Type B pancreatic cell (in vitro differentiated cells): ENCODE measurements at places on chromosomes 5 and 9. TPM values are rescaled to one million over a fixed set of nuclear protein-coding genes. Genes with fewer than 3 reads are reported as not detected.

GRCh38 chr5:95883185-95884016 lies 60.9 kb upstream of the GLRX start:
- no peaks in the 10 kb centered on the region for H3K27me3 ChIP-seq
- H3K36me3 ChIP-seq = peaks cover 11% of the 10 kb centered on the region
- peak overlapping the region; percentile 12 for H3K4me3 ChIP-seq

Gene SPINK4
- not detected in 2 replicates for total RNA-seq

DNA sequence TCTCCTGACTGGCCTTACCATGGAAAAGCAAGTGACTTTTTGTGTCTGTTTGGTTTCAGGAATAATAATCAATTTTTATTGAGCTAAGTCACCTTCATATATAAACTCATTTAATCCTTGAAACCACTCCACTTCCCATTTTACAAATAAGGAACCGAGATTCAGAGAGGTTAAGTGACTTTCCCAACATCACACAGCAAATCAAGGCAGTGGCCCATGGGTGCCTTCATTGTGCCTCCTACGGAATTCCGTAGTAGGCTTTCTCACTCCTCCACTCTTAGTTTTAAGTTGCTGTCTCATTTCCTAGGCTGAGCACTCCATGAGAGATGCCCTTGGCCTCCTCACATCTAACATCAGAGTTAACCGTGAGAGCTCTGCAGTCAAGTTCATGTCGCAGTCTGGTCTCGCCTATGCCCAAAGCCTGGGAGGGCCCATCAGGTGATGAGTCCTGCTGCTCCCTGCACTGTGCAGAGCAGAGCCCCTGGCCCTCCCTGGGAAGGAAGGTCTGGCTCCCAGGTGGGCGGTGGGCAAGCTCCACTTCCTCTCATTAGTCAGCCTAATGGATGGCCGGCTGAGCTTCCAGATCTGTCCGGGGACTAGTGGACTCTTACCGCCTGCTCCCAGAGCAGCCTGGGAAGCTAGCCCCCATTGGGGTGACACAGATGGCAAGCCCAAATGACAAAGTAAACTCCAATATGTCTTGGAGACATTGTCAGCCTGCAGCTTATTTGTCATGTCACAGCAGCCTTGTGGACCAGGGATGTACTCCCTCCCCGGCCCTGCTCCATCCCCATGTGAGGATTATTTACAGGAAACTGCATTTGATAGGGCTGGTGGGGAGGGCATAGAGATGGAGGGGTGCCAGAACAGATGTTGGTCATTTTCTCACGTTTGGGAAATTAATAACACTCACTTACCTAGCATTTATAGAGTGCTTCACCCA lies 123.4 kb downstream of the MVB12B start:
- H3K36me3 ChIP-seq = peaks cover 11% of the 10 kb centered on the region
- DNase-seq = no peak
- no peaks in the 10 kb centered on the region for H3K27me3 ChIP-seq
- no peak overlapping the region for H3K27ac ChIP-seq
- peaks cover 37% of the 10 kb centered on the region for H3K4me1 ChIP-seq

- H3K27ac ChIP-seq = no peak overlapping the region
- peaks cover 37% of the 10 kb centered on the region for H3K36me3 ChIP-seq
- no peaks in the 10 kb centered on the region for H3K4me1 ChIP-seq
- no peak overlapping the region for H3K4me3 ChIP-seq
- DNase-seq = no peak
- no peaks in the 10 kb centered on the region for H3K27me3 ChIP-seq
Measured at GRCh38 chr5:6659941-6660684, 26.9 kb downstream of the SRD5A1 start.

GRCh38 chr5:175746851-175747250 lies 89.0 kb downstream of the HRH2 start:
- H3K27ac ChIP-seq = no peak overlapping the region
- DNase-seq = no peak
- H3K4me1 ChIP-seq = no peaks in the 10 kb centered on the region
- peaks cover 20% of the 10 kb centered on the region for H3K27me3 ChIP-seq
- no peak overlapping the region for H3K4me3 ChIP-seq

Gene NPDC1
- total RNA-seq = 68.0 and 70.3 TPM in 2 replicates

Gene HNRNPK
- total RNA-seq = 524 and 673 TPM in 2 replicates

DNA sequence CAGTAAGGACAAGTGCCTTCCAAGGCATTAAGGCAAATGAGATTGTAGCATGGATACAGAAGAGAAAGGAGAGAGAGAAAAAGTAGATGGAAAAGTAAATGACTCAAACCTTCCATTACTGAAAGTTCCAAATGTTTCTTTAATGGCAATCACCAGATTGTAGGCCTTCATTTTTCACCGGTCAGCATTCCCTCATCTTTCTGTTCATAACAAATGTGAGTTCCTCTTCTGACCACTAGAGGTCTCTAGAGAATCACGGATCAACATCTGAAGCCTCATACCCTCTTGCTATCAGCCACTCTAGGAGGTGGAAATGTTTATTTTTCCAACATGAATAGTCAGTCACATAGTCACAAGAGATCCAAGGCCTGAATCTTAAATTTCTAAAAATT lies 73.6 kb upstream of the RPS23 start:
- no peaks in the 10 kb centered on the region for H3K36me3 ChIP-seq
- DNase-seq = no peak
- peaks cover under 1% of the 10 kb centered on the region for H3K27me3 ChIP-seq
- H3K4me3 ChIP-seq = no peak overlapping the region
- H3K27ac ChIP-seq = no peak overlapping the region

Gene OCLN
- total RNA-seq = 57.5 and 135 TPM in 2 replicates

DNA sequence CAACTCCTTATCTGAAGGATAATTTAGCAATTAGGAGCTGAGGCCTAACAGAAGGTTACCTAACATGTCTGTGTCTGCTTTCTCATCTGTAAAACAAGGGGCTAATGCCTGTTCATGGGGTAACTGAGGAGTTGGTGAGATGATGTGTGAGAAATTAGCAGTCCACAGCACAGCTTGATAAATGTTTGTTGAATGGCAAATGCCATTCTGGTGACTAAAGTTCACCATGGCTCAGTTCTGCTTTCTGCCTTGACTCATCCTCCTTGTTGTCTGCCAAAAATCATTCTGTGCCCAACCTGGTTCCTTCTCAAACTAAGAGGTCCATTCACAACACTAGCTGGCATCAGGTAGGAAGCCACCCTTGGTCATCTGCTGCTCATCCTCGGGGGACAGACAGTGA lies 552.0 kb upstream of the KLF4 start:
- H3K27me3 ChIP-seq = peaks cover 14% of the 10 kb centered on the region
- H3K4me1 ChIP-seq = no peaks in the 10 kb centered on the region
- H3K36me3 ChIP-seq = no peaks in the 10 kb centered on the region
- no peak overlapping the region for H3K4me3 ChIP-seq
- H3K27ac ChIP-seq = no peak overlapping the region

- H3K27me3 ChIP-seq = peaks cover 42% of the 10 kb centered on the region
- no peak within 1 kb of the TSS for H3K27ac ChIP-seq
- H3K4me3 ChIP-seq = peak within 1 kb of the TSS; percentile 83
- no peaks in the 10 kb centered on the region for H3K36me3 ChIP-seq
- DNase-seq = no peak
Measured at GRCh38 chr5:321230-321725, at the start of gene AHRR. Gene AHRR (plus strand): TSS chr5:321714. CDS start chr5:343903, 22,189 bp downstream.

Gene GLDC
- 4.9 and 11.8 TPM in 2 replicates for total RNA-seq

DNA sequence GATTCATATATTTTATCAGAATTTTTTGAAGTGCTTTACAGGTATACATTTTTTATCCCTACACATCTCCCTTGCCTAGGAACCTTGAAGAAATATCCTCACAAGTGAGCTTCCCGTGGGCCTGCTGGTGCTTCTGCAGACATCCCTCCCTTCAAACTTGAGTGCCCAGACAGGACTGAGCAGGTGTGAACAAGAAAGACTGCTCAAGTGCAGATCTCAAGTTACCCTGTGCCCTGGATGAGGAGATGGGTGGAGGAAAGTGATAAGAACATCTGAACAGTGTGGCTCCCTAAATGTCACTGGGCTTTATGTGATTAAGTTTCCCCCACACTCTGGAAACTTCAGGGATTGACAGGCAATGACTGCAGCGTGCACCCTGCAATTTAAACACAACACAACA lies 209.8 kb downstream of the TLE1 start:
- no peaks in the 10 kb centered on the region for H3K36me3 ChIP-seq
- H3K4me1 ChIP-seq = no peaks in the 10 kb centered on the region
- no peak overlapping the region for H3K27ac ChIP-seq
- no peak overlapping the region for H3K4me3 ChIP-seq
- peaks cover 3% of the 10 kb centered on the region for H3K27me3 ChIP-seq
- DNase-seq = no peak

Gene PCDHGB7
- 4.4 and 8.5 TPM in 2 replicates for total RNA-seq

- no peak for DNase-seq
- no peaks in the 10 kb centered on the region for H3K36me3 ChIP-seq
- no peaks in the 10 kb centered on the region for H3K27me3 ChIP-seq
- H3K27ac ChIP-seq = peak overlapping the region; percentile 84
- H3K4me3 ChIP-seq = peak overlapping the region; percentile 12
Measured at GRCh38 chr9:23598994-23599393, 227.0 kb downstream of the ELAVL2 start.

Gene UGT3A2
- 0.86 and 2.3 TPM in 2 replicates for total RNA-seq

- peaks cover 6% of the 10 kb centered on the region for H3K27me3 ChIP-seq
- DNase-seq = no peak
- no peak overlapping the region for H3K4me3 ChIP-seq
- H3K27ac ChIP-seq = no peak overlapping the region
Measured at GRCh38 chr9:75198436-75198835, 110.1 kb downstream of the OSTF1 start.

DNA sequence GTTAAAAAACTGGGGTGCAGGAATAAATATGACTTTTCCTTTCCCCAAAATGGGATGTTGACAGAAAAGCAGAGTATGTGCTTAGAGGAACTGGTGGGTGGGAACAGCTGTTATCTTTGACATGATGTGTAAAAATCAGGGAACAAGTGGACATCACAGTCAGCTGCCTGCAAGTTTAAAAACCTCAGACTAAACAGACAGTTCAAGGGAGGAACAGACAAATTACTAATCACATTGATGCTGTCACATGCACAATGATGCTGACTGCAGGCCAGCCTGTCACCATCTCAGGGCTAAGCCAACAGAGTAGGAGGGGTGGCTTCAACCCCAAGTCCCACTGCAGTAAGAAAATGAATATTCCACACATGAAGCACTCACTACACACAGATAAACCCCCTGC lies 38.2 kb upstream of the UBAP2 start:
- peaks cover 21% of the 10 kb centered on the region for H3K36me3 ChIP-seq
- H3K4me3 ChIP-seq = no peak overlapping the region
- no peaks in the 10 kb centered on the region for H3K27me3 ChIP-seq
- no peaks in the 10 kb centered on the region for H3K4me1 ChIP-seq

DNA sequence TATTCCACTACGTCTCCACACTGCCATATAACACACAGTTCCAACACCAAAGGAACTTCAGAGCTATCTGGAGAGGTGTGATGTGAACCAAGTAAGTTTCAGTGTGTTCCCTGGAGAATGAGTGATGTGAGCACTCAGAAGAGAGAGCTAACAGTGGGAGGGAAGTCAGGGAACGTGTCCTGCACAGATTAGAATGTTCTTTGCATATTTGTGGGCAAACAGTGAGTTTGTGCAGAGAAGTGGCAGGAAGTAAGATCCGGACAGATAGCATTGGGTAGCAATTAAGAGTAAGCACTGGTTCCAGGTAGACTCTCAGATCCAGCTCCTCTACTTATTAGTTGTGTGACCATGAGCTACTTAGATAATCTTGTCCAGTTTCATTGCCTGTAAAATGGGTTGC lies 206.4 kb downstream of the PDZD2 start:
- H3K27ac ChIP-seq = no peak overlapping the region
- H3K4me1 ChIP-seq = no peaks in the 10 kb centered on the region
- H3K36me3 ChIP-seq = no peaks in the 10 kb centered on the region
- H3K27me3 ChIP-seq = no peaks in the 10 kb centered on the region

- no peak overlapping the region for H3K4me3 ChIP-seq
- no peak for DNase-seq
- no peak overlapping the region for H3K27ac ChIP-seq
- H3K27me3 ChIP-seq = peaks cover 30% of the 10 kb centered on the region
- H3K36me3 ChIP-seq = no peaks in the 10 kb centered on the region
Measured at GRCh38 chr9:97773723-97774122, 76.6 kb upstream of the XPA start.

DNA sequence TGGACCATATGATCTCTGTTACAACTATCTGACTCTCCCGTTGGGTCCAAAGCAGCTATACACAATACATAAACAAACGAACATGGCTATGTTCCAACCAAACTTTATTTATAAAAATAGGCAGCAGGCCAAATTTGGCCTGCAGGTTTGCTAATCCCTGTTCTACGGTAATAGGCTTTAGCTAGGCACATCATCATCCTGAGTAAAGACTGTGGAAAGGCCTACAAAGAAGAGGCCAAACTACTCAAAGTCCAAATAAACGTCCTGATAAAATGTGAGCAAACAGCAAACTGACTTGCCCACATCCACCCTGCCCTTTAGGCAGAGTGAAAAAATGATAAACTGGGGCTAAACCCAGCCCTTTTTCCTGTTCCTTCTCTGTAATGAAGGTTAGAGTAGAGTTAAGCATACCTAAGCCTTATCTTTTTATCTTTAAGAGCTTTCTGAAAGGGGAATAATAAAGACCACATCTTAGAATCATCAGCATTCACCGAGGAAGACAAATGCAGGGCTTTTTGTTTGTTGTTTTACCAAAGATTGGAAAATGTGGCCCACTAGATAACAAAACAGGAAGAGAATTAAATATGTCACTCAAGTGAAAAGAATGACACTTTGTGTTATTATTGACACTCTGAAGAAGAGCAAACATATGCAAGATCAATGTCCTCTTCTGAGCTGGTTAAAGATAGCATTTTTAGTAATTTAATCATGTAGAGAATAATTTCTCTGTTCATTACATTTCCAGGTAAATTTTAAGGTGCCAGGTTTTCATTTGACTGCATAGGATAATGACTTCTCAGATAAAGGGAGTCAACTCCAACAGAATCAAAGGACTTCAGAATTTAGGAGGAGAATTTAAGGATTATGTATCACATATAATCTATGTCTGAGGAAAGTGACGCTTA lies 160.0 kb upstream of the GNA14 start:
- peaks cover 25% of the 10 kb centered on the region for H3K36me3 ChIP-seq
- peak overlapping the region; percentile 48 for H3K27ac ChIP-seq
- no peak for DNase-seq
- no peaks in the 10 kb centered on the region for H3K27me3 ChIP-seq
- H3K4me1 ChIP-seq = peaks cover 19% of the 10 kb centered on the region
- no peak overlapping the region for H3K4me3 ChIP-seq

Gene TYRP1
- 86.2 TPM in 1 of 2 replicates, not detected in the other for total RNA-seq

DNA sequence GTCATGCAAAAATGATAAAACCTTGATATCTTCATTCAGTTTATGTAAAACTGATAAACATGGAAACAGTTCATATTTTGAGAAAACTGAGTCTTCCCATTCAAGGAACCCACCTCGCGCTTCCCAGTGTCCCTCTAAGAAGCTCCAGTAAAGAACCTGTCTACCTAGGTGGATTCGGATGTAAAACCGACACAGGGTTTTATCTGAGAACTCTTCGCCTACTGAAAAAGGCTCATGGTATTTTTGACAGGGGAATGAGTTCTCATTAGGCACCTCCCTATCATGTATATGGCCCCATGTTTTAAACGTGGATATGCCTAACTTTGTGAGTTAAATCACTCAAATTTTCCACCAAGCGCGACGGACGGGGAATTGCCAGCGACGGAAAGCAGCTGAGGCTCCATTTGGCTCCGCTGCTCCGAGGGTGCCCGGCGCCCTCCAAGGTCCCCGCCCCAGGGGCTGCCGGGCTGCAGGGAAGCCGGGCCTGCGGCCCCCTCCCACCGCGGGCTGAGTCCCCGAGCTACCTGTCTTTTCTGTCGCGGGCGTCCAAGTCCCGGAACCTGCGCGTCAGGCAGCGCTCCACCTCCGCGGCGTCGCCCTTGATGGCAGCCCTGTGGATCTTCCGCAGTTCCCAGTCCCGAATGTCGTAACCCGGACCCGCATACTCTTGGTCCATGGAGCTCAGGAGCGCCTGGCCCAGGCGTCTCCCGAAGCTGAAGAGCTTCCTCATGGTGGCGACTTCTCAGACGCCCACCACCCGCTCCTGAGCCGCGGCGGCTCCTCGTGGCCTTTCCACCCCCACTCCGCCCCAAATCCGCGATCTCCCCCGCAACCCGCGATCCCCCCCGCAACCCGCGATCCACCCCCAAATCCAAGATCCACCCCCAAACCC lies 594 bp downstream of the ANKRD18A start:
- peaks cover 73% of the 10 kb centered on the region for H3K27me3 ChIP-seq
- H3K4me1 ChIP-seq = peaks cover 4% of the 10 kb centered on the region
- H3K4me3 ChIP-seq = peak overlapping the region; percentile 93
